ENCODE measurements at places on chromosomes 2 and 18. TPM values are rescaled to one million over a fixed set of nuclear protein-coding genes. Genes with fewer than 3 reads are reported as not detected.

Gene QPCT
- total RNA-seq, result 16.5 TPM

Gene SERPINB3
- total RNA-seq, result not detected

Gene RTKN
- 11.0 TPM for total RNA-seq

Gene LDLRAD4
- total RNA-seq, result 81.6 TPM

Gene FSHR
- total RNA-seq, result not detected

Gene BOLL
- total RNA-seq, result not detected

Gene SLC8A1
- total RNA-seq, result 71.5 TPM

Gene AKAIN1
- 6.9 TPM for total RNA-seq

Gene APCDD1
- 41.6 TPM for total RNA-seq

Gene SERPINB11
- total RNA-seq, result not detected

Gene VWC2L
- total RNA-seq, result 4.3 TPM

Gene MC4R
- 0.54 TPM for total RNA-seq

Gene RNU2-63P
- total RNA-seq, result not detected

Gene SIGLEC15
- total RNA-seq, result 0.18 TPM

Gene SERPINB4
- not detected for total RNA-seq

Gene USP40
- 26.1 TPM for total RNA-seq

Gene RAX
- 2.0 TPM for total RNA-seq

Gene MYO5B
- 5.5 TPM for total RNA-seq

Gene OSR1
- 8.7 TPM for total RNA-seq

Gene KCNJ13
- 0.82 TPM for total RNA-seq

Gene SERPINB8
- 1.5 TPM for total RNA-seq

Gene HS6ST1
- total RNA-seq, result 39.7 TPM

Gene NCKAP5
- 25.3 TPM for total RNA-seq

Gene FIGN
- total RNA-seq, result 22.1 TPM

Gene GULP1
- 70.8 TPM for total RNA-seq

Gene INHBB
- total RNA-seq, result 6.1 TPM

Gene UGT1A6
- total RNA-seq, result not detected

Gene STARD6
- not detected for total RNA-seq

Gene SH2D6
- 0.54 TPM for total RNA-seq

Gene B4GALT6
- total RNA-seq, result 18.0 TPM

Gene ANKMY1
- 13.2 TPM for total RNA-seq

Gene CRYGD
- total RNA-seq, result 1.9 TPM

Gene DSC3
- total RNA-seq, result 0.36 TPM

Gene PAX8
- total RNA-seq, result not detected

Gene CHRNA1
- total RNA-seq, result not detected

Gene UGP2
- total RNA-seq, result 52.9 TPM

Gene SERPINB10
- total RNA-seq, result not detected

Gene DPP10
- total RNA-seq, result 78.0 TPM

Gene FARSB
- 23.3 TPM for total RNA-seq

Gene ABCG5
- total RNA-seq, result not detected

Gene TUBA4B
- not detected for total RNA-seq

Gene SULT1C4
- total RNA-seq, result 20.7 TPM

Gene SOWAHC
- total RNA-seq, result 20.6 TPM

Gene ITPRIPL1
- total RNA-seq, result 4.9 TPM

Gene CCDC138
- 30.8 TPM for total RNA-seq

Gene ESPNL
- 0.09 TPM for total RNA-seq

Gene KCMF1
- 32.4 TPM for total RNA-seq

Gene DES
- 2.0 TPM for total RNA-seq

Gene LYG2
- not detected for total RNA-seq
